ENCODE measurements at places on chromosomes 4 and X. TPM values are rescaled to one million over a fixed set of nuclear protein-coding genes. Genes with fewer than 3 reads are reported as not detected.

ADRA2C gene
- 3.1 TPM for total RNA-seq

USP17L26 gene
- not detected for total RNA-seq

SHROOM2 gene
- 6.4 TPM for total RNA-seq

HSD17B13 gene
- total RNA-seq = not detected

TMPRSS11A gene
- not detected for total RNA-seq

LNX1 gene
- 8.9 TPM for total RNA-seq

CASK gene
- 17.0 TPM for total RNA-seq

POU3F4 gene
- total RNA-seq = not detected

- no peak for DNase-seq
These were observed 14.8 kb downstream of the HOPX start for GRCh38 chr4:56666279-56666678.

- DNase-seq = no peak
These were observed 68.0 kb downstream of the ADRA2C start for GRCh38 chr4:3834186-3834662.

GRCh38 chr4:119025916-119026661 is 109.5 kb upstream of the MYOZ2 start:
- peak; percentile 78 for DNase-seq

- DNase-seq = no peak
These were observed 343.1 kb downstream of the MID1IP1 start for GRCh38 chrX:39144323-39144722.

GRCh38 chrX:153539171-153539978 is 21.9 kb downstream of the ATP2B3 start:
- DNase-seq = peak; percentile 69

DNA sequence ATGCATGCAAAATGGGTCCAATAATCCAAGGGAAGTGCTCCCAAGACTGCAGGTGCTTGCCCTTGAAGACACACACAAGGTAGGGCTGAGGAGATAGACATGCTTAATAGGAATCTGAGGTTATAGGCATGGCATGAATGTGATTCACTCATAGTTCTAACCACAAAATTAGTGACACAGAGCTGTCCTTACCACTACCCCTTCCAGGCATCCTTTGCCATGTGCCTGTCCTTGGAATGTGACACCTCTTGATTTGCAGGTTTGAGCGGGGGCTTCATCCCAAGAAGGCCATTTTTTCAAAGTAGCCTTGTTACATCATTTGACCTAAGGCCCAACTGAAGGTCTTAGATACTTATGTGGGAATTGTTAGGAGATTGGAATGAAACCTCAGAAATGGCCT is 112.5 kb downstream of the CCNG2 start:
- DNase-seq = no peak

- no peak for DNase-seq
These were observed 61.2 kb downstream of the CDS1 start for GRCh38 chr4:84644087-84644486.

DNA sequence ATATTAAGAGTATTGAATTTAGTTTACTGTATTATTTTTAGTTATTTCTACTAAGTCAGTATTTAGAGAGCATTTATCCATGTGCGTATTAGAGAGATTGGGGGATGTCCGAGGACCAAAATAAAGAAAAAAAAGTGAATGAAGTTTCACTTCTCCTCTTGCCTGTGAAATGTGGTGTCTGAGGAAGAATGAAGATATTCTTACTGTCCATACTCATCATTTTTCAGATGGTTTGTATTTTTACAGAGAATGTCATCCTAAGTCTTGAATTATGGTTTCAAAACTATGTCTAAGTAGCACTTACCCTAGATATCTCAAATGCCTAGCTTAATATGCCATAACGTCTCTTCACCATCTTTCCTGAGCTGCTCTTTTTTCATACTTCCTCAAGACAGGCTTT is 854.3 kb downstream of the C4orf33 start:
- no peak for DNase-seq

- DNase-seq = no peak
These were observed 107.3 kb upstream of the PABPC4L start for GRCh38 chr4:134308910-134309309.

DNA sequence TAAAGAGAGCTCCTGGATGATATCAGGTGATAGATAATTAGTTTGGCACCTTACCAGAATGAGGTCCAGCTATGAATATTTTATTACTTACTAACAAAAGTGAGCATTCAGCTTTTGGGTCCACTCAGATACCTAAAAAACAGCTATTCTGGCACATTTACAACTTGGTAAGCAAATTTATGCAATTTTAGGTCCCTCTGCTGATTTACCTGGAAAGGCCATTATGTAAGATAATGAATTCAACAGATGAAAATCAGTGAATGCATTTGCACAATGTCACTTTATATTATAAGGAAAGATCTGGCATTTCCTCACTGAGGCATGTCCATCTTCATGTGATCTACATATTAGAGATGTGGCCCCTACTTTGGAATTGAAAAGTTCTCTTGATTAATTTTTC is 517.0 kb downstream of the SPRY1 start:
- DNase-seq = no peak

GRCh38 chrX:93673056-93673868 is at the start of gene NAP1L3:
NAP1L3 (minus strand) TSS chrX:93673578; CDS start chrX:93673304, 274 bp downstream.
- peak; percentile 63 for DNase-seq

DNA sequence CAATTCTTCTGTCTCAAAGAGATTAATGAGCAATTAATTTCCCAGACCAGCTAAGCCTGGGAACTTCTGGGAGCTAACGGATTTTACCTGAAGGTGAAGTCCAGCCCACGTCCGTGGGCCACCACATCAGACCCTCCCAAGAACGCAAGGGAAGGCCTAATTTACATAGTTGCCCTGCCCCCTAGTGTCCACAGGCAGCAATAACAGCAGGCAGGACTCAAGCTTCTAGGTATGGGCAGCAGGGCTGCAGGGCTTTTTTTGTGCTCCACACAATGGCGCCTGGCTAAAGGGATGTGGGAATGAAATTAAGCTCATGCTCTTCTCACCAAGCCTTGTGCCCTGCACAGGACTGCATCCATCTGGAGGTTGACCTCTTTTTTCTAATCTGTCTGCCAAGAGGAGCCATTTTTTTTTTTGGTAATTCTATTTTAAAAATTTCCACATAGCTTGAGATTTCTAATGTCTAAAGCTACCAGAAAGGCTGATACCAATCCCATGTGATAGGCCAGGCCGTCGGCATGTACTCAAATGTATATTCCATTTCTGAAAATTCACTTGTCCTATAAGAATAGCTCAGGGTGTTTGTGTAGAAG is 111.9 kb upstream of the TMEM164 start:
- peak; percentile 62 for DNase-seq

DNA sequence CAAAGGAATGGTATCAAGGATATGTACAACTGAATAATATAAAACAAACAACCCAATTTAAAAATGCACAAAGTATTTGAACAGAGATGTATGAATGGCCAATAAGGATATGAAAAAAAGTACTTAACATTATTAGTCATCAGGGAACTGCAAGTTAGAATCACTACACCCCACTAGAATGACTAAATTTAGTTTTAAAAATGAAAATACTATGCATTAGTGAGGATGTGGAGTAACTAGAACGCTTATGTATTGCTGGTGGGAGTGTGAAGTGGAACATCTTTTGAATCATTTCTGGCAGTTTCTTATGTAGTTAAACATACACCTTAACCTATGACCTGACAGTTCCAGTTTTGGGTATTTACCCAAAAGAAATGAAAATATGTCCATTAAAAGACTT is 13.0 kb upstream of the SLC16A2 start:
- no peak for DNase-seq

DNA sequence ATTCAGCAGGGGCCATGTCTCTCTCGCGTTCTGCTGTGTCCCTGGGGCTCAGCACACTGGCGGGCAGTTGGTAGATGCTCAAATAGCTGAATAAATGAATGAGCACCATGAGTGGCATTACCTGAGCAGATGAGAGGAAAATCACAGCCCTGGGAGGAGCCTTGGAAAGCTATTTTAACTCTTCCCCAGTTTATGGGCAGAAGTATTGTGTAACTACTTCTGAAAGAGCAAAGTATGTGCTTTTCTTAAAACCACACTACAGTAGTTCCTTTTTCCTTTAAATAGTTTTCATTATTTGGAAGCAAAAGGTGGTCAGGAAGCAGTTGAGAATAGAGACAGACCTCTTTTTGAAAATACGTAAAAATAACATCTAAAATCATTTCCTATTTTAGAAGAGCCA is 3.0 kb upstream of the PLAC1 start:
- DNase-seq = no peak

GRCh38 chr4:102533904-102534303 is 32.7 kb downstream of the NFKB1 start:
- DNase-seq = no peak

DNA sequence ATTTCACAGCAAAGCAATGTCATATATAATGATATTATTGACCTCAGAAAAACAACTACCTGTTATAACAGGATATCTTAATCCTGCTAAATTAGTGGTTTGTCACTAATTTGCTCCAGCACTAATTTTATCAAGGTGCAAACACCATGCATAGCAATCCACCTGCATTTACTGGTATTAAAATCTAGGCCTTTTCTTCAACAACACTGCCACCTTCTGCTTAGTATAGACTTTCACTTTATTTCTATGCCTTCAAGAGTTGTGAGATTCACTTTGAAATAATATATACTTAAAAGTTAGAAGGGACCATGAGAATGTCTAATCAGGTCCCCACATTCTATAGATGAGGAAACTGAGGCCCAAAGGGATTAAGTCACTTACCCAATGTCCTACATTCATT is 82.1 kb upstream of the IQCM start:
- DNase-seq = no peak

- no peak for DNase-seq
These were observed 134.9 kb downstream of the SLC4A4 start for GRCh38 chr4:71473541-71474240.

- DNase-seq = no peak
These were observed 48.6 kb upstream of the RASSF6 start for GRCh38 chr4:73668782-73669201.

DNA sequence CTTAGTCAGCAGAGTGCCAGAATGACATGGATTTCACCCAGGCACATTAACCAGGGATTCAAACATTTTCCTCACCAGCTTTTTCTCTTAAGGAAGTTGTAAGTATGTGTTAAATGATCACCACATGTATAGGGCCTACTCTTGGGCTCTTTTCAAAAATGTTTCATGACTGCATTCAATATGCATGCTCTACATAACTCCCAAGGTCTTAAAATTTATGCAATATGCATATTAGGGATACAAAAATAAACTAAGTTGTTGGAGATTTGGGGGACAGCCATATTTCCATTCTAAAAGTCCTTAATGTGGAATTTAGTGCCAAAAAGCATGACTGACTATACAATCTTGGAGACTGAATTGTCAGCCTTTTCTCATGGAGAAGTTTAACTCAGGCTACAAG is 25.0 kb upstream of the TRPC5OS start:
- DNase-seq = no peak

DNA sequence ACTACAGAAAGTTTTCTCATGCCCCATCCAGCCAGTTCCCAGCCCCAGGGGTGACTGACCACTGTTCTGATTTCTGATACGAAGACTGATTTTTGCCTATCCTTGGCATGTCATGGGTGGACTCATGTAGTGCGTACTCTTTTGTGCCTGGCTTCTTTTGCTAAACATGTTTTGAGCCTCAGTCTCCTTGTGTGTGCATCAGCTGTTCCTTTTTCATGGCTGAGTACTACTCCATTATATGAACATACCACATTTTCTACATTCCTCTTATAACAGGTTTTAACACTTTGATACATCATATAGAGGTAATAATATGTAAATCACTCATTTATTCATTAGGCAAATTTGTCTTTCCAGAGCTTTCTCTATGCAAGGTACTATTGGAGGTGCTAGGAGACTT is 126.7 kb downstream of the ANAPC4 start:
- DNase-seq = no peak

DNA sequence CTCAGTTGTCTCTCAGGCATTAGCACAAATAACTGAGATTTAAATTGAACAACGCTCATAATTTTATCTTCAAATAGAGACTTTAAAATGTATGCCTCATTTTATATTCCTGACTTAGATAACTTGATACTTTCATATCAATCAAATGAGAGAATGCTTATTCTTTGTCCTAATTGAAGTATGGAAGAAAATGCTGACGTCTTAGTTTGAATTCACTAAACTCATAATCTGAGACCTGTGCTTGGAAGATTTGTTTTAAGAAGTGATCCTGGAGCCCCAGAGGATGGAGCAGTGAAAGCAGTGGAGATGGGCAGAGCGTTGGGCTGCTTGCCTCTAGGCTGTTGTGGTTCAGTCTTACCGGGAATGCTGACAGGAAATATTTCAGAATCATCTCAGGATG is 76.1 kb downstream of the ZNF518B start:
- no peak for DNase-seq

DNA sequence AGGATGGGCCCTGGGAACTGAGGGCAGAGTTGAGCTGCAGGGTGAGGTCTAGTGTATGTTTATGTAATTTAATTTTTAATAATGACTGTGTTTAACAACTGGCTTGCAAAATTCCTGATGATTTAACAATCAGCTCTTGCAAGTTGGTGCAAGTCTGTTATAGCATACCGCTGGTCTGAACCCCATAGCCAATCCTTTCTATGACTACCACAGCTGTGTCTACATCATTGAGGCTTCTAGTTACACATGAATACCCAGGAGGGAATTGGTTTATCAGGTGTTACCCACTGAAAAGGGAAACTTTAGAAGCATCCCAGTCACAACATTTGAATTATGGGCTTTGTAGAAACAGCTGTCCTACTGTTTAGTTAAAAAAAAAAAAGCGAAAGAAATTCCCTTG is 38.3 kb downstream of the SUPT20HL1 start:
- no peak for DNase-seq

- no peak for DNase-seq
These were observed 208.8 kb downstream of the OR13H1 start for GRCh38 chrX:131752493-131753198.

DNA sequence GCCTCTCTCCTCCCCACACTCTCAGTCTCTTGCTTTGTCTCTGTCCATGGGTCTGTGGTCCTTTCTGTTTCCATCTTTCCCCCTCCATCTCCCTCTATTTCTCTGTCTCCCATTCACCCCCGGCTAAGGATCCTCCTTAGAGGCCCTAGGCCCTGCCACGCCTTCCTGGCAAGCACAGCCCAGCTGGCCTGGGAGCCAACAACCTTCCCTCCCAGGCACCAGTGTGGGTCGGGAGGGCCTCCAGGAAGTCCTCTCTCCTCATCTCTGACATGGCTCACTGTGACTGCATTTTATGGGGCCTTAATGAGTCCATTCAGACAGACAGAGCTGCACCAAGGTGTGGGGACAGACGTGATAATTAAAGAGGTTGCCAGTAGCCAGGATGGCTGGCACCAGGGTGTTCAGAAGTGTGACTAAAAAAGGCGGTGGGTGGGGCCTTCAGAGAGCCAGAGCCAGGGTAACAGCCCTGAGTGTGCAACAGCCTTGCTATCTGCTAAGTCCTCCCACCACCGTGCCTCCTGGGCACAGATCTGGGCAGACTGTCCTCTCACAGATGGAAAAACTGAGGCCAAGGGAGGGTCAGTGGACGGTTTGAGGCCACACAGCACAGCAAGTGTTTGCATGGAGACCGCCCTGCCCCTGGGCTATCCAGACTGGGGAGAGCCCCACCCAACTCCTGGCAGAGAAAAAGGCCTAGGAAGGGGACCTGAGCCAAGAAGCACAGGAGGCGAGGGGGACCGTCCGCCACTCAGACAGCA is 31.5 kb downstream of the BLOC1S4 start:
- DNase-seq = no peak
